ENCODE measurements at places on chromosomes 3 and 15.

DNA sequence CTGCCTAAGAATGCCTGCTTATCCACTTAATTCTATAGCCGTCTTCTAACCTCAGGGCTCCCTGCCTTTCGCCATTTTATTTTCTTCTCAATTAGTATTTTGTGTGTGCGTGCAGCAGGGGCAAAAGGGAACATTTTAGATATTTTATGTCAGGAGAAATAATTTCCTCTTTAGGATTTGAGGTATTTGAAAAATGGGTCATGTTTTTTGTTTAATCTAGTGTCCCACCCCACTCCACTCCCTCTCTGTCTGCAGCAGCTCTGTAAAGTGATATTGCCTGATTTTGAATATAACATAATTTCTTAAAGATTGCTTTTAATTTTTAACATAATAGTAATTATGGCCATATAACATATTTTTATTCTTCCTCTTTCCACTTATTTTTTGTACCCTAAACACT lies 593.2 kb upstream of the DPPA4 start:
- no peak for DNase-seq

DNA sequence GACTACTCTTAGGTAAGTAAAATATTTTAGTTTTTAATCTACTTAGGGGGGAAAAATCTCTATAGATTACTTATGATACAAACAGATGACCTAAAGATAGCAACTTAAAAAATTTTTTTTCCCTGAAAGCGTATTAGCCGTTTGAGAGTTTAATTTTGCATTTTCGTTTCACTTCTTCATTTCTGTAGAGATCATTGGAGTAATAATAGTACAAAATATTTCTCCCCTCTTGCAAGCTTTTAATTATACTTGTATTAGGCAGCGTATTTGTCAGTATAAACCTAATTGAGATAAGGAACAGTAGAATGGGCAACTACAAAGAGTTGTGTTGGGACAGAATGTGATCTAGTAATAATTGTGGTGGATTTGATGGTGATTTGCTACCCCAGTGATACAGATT lies 10.3 kb downstream of the SKIL start:
- DNase-seq, result no peak

- no peak for DNase-seq
Observed at GRCh38 chr15:75306188-75306587, 23.6 kb downstream of the GOLGA6D start.

GRCh38 chr15:92393071-92393979 lies at the start of gene ST8SIA2:
TSS of gene ST8SIA2 (plus strand) at chr15:92393881. CDS start at chr15:92394065, 184 bp downstream.
- no peak for DNase-seq

DNA sequence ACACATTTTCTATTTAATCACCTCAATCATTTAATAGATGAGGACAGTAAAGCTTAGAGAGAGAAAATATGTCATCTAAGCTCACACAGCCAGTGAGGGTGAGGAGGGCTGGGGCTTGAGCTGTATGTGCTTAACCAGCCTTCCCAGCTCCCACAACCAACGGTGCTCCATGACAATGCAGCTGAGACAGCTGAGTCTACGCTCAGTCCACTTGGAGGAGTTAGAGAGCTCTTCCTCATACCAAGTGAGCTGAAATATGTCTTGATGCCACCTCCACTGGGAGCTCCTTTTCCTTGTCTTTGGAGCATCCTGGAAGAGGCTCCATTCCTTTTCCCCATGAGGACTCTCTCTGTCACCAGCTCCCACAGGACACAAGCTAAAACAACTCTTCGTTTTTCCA lies 9.3 kb downstream of the HOMER2 start:
- DNase-seq, result no peak

GRCh38 chr3:105608623-105609022 lies 241.9 kb downstream of the ALCAM start:
- no peak for DNase-seq

GRCh38 chr3:49151610-49152009 lies 14.5 kb downstream of the CCDC71 start:
- DNase-seq, result no peak
